ENCODE measurements at places on chromosomes 4 and X.

DNA sequence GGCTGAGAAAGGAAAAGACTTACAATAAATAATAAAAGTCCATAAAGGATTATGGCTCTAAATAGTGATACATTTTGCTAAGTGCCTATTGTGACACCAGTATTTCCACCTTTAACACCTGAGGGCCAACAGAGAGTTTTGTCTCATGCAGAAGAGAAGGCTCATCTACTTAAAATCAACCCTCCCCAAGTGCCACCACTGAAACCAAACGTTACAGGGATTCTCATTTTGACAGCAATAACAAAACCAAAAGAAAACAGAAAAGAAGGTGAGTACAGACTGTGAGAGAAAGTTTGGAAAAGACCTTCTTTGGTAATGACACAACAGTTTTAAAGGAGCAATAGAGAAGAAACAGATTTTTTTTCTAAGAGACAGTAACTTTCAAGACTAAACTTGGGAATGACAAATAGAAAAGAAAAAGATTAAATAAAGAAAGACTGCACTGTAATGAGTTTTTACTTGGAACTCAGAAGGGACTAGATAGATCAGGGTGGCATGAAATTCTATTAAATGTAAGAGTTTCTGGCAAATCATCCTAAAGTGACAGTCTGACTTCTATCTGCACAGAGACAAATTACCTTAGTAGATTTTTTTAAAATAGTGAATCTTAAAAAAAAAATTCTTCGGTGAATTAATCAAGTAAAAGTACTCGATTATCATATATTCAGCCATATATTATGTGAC is 109.7 kb downstream of the ZNF827 start:
- DNase-seq: no peak

DNA sequence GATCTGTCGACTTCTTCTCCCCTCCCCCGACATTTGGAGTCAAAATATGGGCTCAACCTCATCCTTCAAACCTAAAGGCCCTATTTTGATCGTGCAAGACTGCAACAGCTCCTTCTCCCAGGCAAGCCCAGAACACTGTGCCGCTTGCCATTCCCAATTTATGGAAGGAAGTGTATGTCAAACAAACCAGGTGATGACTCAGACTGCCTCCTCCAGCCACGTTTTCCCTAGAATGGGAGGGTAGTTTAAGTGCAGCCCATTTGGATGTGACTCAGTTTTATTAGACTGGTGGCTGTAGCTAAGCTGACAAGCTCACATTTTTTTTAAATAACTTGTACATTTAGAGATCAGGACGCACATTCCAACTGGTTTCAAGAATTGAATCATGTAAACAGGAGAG is 570.4 kb upstream of the DIPK2B start:
- no peak for DNase-seq

DNA sequence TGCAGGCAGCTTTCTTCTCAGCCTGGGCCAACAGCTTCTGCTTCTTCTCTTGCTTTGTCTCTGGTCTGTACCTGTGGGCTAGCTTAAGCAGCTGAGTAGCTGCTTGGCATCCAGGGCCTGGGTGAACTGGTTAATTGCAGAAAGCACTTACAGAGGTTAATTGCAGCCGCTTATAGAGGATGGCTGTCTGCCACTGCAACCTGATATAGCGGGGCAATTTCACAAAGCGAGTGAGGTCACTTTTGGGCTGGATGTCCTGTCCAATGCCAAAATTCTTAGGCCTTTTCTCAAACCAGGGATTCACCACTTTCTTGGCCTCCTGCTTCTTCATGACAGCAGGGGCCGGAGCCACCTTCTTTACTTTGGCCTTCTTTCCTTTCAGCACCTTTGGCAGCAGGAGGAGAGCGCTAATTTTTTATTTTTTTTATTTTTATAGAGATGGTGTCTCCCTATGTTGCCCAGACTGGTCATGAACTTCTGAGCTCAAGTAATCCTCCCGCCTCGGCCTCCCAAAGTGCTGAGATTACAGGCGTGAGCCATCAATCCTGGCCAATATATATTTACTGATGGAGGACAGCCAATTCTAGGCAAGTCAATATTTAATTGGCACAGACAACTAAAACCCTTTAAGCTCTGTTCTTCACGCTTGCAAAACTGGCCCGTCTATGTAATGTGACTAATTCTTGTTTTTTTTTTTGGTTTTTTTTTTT is 61.0 kb downstream of the ENOPH1 start:
- no peak for DNase-seq

- no peak for DNase-seq
Measured at GRCh38 chr4:38856524-38857337, at the start of gene TLR6. Gene TLR6, minus strand, starts transcription at chr4:38856817. Its CDS starts 27,344 bp downstream, at chr4:38829473.

GRCh38 chr4:17786567-17786966 is 5.1 kb upstream of the FAM184B start:
- DNase-seq: no peak

GRCh38 chrX:14964500-14964899 is 91.3 kb downstream of the MOSPD2 start:
- no peak for DNase-seq

All from ecto neural progenitor cell (in vitro differentiated cells).